ENCODE measurements at places on chromosomes 2 and 18.

- DNase-seq: no peak
These were observed 120.4 kb downstream of the KLHL29 start for GRCh38 chr2:23505218-23505983.

DNA sequence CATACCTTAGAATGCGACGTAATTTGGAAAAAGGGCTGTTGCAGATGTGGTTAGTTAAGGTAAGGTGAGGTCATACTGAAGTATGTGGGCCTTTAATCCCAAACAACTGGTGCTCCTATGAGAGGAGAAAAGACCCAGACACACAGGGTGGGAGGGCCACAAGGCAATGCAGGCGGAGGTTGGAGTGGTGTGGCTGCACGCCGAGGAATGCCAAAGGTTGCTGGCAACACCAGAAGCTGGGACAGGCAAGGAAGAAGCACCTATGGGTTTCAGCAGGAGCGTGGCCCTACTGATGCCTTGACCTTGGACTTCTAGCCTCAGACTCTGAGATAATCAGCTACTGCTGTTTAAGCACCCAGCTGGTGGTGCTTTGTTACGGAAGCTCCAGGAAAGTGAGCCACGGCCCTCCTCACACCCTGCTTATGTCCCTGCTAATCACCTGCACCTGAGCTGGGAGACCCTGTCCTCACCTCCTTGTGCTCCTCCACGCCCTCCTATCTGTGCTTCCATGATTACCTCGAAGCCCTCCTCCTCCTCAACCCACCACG lies 48.3 kb upstream of the LAMA1 start:
- DNase-seq: no peak

DNA sequence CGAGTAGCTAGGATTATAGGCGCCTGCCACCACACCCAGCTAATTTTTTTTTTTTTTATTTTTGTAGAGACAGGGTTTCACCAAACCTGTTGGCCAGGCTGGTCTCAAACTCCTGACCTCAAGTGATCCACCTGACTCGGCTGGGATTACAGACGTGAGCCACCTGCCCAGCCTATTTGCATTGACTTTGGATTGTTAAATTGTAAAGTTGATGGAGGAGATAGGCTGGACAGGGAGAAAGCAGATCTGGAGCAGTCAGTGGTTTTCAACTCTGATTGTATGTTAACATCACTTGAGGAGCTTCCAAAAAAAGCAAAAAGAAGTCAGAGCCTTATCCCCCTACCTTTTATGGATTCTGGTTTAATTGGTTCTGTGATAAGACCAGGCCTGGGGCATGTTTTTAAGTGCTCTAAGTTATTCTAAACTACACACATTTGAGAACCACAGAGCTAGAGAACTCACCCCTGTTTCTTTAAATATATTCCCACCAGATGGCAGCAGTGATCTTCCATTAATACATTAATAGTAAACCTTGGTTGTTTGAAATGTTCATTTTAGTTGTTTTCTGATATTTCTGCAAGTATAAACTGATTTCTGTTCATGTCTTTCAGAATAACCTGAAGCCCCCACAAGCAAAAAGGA lies 7.5 kb downstream of the C2orf49 start:
- no peak for DNase-seq

DNA sequence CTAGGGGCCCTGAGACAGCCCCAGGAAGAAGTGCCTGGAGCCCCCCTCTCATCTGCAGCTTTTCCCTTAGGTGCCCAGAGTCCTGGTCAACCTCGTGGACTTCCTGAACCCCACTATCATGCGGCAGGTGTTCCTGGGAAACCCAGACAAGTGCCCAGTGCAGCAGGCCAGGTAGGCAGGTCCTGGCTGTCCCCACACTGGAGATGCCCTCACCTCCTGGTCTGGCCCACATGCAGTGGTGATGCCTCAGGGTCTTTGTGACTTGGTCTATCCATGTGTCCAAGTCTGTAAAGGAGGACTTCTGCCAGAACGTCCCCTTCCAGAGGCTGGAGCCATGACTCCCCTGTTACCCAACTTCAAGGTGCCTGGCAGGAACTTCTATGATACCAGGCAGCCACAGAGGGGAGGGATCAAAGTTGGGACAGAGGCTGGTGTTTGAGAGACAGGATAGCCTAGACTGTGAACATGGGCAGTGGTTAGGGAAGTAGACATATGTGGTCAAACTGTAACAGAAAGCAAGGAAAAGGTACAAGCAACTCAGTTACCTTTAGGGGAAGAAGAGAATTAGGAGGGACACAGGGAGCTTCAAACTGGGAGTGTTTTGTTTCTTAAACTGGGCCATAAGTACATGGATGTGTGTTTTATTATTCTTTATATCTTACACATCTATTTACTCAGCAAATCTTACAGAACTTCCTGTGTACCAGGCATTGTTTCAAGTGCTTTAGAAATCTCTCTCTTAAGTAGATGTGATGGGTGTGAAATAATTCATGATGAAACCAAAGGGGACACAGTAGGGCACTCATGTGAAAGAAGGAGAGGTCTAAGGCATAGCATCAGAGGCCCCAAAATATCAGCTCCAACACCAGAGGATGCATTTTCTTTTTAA lies 107.1 kb downstream of the PLB1 start:
- DNase-seq: no peak

DNA sequence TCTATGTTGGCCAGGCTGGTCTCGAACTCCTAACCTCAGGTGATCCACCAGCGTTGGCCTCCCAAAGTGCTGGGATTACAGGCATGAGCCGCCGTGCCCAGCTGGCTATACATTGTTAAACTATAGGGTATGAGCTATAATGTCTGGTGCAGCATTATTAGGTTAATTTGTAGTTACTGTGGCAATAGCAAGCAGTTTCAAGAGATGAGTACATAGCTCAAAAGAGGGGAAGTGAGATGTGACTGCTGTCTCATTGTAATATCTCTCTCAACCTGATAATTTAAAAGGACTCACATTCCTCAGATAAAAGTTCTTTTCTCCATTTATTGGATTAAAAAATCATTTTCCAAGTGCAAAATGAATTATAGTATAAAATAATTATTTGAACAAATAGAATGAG lies 116.4 kb downstream of the INO80D start:
- no peak for DNase-seq

- no peak for DNase-seq
These were observed 202.3 kb upstream of the TCF4 start for GRCh38 chr18:55790296-55790695.

- no peak for DNase-seq
These were observed 100.5 kb downstream of the TACR1 start for GRCh38 chr2:75098856-75099255.

DNA sequence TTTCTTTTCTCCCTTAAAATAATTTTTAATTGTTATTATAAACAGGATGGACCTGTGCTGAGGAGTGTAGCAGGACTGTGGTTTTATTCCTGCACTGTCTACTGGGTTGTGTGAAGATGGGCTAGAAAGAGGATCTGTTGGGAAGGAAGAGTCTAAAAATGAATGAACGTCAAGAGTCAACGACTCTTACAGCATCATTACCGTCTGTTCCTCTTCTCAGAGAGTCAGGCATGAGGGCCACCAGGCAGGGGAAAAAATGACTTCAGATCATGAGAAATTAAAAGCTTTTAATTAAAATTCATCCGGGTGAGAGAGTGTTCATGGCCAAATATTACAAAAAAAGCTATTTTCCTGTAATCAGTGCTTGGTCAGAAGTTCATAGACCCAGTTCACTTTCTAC lies 32.6 kb downstream of the SRSF7 start:
- no peak for DNase-seq

DNA sequence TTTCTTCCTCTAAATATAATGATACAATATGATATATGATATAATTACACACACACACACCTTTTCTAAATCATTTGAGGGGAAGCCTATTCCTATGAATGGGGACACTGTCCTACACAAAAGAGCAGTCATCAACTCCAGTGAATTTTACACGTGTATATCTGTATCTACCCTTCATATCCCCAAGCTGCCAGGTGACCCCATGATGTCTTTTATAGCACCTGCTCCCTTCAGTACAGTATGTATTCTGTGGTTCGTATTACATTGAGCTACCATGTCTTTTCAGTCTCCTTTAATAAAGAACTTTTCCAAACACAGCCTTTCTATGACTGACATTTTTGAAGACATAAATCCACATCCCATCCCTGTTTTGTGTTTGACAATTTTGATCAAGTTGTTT lies 19.0 kb downstream of the TBC1D8 start:
- DNase-seq: no peak

GRCh38 chr18:57058734-57059133 lies 88.2 kb upstream of the BOD1L2 start:
- no peak for DNase-seq

DNA sequence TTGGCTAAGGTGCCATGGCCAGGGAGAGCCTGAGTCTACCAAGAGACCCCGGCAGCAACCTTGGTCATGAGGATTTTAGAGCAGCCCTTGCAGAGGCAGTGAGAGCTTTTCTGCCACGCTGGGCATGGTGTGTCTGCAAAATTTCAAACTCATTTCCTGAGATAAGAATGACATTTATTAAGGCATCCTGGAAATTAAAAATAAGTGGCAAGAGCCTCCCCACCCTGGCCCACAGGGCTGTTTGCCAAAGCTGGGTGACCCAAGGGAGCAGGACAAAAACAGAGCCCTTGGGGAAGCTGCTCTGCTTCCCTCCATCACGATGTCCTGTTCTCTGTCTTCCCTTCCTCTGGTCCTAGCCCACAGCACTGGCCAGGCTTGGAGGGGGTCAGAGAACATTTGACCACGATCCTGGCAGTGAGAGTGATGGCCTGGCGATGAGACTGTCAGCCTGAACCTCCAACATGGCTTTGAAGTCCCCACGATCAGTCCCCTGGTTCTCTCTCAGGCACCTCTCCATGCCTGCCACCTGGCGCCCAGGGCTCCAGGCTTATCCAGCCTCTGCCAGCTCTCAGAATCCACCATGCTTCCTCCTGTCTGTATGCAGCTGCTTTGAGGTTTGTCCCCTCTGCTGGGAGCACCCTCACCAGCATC lies 68.9 kb upstream of the RMDN2 start:
- DNase-seq: no peak

DNA sequence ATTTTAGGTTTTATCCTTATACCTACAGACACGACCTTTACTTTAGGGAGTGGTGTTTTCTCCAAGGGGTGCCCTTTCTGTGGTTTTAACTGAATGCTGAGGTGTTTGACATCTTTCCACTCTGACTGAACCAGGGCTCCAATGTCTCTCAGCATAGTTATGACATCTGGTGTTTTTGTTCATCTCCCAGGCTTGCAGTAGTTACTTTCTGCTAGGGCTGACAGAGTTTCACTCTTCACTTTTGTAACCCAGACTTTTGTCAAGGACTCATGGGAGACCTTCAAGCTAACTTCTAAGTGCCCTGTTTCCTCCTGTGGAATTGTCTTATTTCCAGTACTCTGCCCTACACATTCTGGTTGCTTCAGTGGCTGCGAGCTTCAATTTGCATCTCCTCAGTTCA lies 103.1 kb downstream of the CCDC85A start:
- no peak for DNase-seq

GRCh38 chr18:45839414-45840395 lies 14.2 kb downstream of the SIGLEC15 start:
- no peak for DNase-seq

DNA sequence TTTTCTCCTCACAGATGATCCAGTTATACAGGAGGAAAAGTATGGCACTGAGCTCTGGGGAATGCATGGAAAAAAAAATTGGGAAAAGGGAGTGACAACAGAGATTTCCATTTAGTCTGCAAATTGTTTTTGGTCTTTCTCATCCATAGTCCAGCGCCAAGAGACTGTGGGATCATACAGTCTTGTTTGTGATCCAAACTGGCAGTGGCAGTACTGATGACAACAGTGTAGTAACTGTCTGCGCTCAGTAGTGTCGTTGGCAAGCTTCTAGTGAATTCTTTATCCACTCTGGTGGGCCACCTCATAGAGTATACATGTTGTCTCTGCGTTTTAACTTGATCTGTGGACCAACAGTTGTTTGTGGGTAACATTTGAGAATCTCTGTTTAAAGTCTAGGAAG lies 37.9 kb downstream of the GALNT1 start:
- DNase-seq: no peak

GRCh38 chr2:105569606-105570005 lies 170.8 kb upstream of the FHL2 start:
- DNase-seq: no peak

All from activated effector memory CD4-positive, alpha-beta T cell treated with Interleukin-2 at 50 U/mL for 16 hours (primary cell).